ENCODE measurements at places on chromosomes 4 and X. TPM values are rescaled to one million over a fixed set of nuclear protein-coding genes. Genes with fewer than 3 reads are reported as not detected.

The RPS6KA6 gene
- 7.7 TPM for total RNA-seq

The DNAAF6 gene
- not detected for total RNA-seq

The CXCR3 gene
- total RNA-seq, result 1.5 TPM

The SHROOM4 gene
- 5.3 TPM for total RNA-seq

The ADGRL3 gene
- total RNA-seq, result 3.5 TPM

The TACR3 gene
- total RNA-seq, result 0.23 TPM

The NEUROG2 gene
- total RNA-seq, result not detected

The FAM149A gene
- total RNA-seq, result 38.2 TPM

The CCDC120 gene
- 18.8 TPM for total RNA-seq

The CTAG1A gene
- total RNA-seq, result not detected

The BMP15 gene
- total RNA-seq, result not detected

DNA sequence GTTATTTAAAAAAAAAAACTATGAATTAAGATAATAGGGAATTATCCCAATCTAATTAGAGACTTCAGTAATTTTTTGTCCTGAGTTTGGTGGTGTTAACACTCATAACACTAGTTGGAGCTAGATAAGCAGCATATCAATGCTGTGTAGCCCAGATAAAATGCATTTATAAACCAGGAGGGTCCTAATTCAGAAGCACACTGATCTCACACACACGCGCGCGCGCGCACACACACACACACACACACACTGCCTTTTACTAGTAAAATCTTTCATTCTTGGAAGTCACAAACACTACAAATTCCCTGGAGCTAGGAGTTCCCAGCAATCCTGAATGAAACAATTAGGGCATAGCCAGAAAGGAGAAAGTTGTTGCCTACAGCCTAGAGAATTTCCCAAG, 3.2 kb downstream of the UNC5C start:
- DNase-seq, result no peak

GRCh38 chr4:87543835-87544461, 14.8 kb upstream of the SPARCL1 start:
- no peak for DNase-seq

GRCh38 chrX:50978920-50979682, 68.6 kb downstream of the BMP15 start:
- no peak for DNase-seq

- DNase-seq, result no peak
These were observed 56.1 kb upstream of the MSX1 start for GRCh38 chr4:4803216-4803911.

DNA sequence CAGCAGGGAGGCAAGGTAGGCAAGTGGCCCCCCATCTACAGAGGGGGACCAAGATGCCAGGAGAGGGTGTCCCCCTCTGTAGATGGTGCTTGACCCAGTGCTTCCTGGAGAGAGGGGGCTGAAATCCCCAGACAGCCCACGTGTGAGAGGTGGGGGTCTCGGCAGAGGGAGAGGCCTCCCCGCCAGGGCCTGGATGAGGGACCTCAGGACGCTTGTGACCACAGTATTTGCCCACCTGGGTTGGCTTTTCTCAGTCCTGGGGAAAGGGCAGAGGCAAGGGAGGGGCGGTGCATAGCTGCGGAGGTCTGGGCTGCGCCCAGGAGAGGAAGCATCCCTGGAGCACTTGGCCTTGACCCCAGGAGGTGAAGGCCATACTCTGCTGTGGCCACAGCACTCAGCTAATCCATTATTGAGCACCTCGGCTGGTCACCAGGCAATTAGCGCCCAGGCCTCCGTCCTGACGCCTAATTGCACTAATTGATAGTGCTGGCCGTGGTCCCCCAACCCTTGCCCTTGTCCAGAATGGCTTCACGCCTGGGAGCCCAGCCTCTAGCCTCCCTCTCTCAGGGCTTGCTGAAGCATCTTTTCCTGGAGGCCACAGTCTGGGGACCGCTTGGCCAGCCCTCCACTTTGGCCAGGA, 30.7 kb downstream of the HMX1 start:
- DNase-seq, result no peak

DNA sequence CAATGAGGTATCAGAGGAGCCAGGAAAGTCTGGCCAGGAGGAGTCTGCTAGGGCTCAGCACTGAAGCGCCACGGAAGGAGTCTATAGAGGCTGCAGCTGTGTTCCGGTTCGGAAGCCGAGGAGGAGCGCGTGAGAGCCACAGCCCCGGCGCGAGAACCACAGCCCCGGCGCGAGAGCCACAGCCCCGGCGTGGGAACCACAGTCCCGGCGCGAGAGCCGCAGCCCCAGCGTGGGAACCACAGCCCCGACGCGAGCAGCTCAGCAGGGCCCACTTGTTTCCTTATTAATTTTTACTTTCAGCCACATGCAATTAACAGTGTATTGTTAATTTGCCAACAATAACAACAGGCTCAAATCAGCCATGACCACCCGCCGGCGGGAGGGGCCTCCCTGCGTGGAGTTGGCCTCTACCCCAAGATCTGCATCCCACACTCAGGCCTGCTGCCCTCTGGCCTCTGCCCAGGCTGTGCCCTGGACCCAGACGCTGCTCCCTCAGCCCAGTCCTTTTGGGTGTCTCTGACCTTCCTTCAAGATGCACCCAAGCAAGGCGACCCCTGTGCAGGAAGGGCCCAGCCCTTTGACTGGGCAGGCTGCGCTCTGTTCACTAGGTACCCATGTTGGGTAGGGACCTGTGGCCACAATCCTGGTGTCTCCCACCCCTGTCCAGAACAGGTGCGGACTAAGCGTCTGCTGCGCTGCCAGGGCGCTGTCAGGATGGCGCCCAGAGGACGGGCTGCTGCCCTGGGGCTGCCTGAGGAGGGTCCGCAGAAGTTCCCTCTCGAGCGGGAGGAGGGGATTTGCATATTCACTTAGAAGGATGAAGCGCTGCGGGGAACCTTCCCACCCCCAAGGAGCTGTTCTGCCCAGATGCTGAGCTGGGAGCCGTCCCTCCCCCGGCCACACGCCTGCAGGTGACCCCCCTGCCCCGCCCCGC, 113.8 kb downstream of the ADRA2C start:
- DNase-seq, result no peak

DNA sequence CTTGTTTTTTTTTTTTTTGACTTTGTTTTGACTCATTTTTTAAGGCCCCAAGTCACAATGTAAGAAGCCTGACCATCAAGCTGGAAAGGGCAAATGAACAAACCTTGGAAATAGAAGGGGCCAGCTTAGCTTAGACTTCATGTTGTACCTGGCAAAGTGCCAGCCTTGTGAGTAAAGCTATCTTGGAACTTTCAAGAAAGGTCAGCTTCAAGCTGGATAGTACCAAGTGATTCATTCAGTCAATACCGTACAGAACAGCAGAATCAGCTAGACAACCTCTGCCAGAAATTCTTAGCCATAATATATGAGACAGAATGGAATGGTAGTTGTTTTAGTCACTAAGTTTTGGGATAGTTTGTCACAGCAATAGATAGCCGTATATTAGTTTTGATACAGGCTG, 1492.2 kb upstream of the TENM3 start:
- DNase-seq, result no peak

GRCh38 chr4:47561331-47561730, 76.3 kb downstream of the ATP10D start:
- no peak for DNase-seq

GRCh38 chr4:119536572-119537528, 91.8 kb downstream of the PDE5A start:
- DNase-seq, result no peak

- DNase-seq, result no peak
These were observed 100.6 kb downstream of the NHS start for GRCh38 chrX:17475449-17476217.

GRCh38 chrX:21661316-21661715, 3.2 kb upstream of the KLHL34 start:
- no peak for DNase-seq

DNA sequence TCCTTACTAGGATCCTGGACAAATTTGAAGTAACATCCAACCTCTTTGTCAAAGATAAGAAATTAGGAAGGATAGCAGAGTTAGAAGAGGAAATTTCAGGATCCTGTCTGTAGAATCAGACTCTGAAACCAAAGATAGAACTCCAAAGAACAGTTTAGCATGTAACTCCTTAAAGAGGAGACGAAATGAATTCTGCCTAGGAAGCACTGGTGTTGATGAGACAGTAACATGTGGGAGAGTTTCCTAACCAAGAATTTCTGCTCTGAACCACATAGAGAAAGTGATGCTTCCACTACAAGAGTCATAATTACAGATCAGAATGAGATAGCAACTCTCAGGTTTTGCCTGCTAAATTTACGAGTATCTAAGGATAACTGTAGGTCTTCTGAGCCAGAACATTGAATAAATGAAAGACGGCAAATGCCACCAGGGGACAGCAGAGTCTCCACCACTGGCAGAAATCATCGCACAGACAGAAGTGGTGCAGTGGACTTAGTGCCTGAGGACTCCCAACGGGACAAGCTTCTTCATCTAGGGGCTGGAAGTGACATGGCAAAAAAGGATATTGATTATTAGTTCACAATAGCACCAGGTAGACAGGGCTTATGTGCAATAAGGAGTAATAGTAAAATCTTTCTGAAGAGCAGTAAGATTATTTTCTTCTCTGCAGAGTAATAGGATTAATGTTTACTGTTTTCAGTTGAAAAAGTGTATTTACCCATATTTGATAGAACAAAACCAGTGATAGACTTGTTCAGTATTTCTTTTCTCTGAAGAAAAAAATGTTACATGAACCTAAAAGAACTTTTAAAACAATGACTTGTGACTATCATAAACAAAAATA, 6.7 kb upstream of the PPID start:
- peak; percentile 73 for DNase-seq

GRCh38 chrX:39288592-39288991, 487.3 kb downstream of the MID1IP1 start:
- no peak for DNase-seq

- no peak for DNase-seq
These were observed 28.0 kb upstream of the ATP6AP2 start for GRCh38 chrX:40552768-40553167.

- DNase-seq, result no peak
These were observed 44.9 kb downstream of the STAP1 start for GRCh38 chr4:67603310-67604028.

- no peak for DNase-seq
These were observed 14.3 kb downstream of the SMARCAD1 start for GRCh38 chr4:94221916-94222315.

GRCh38 chr4:168374772-168375523, 56.4 kb upstream of the DDX60 start:
- DNase-seq, result no peak

DNA sequence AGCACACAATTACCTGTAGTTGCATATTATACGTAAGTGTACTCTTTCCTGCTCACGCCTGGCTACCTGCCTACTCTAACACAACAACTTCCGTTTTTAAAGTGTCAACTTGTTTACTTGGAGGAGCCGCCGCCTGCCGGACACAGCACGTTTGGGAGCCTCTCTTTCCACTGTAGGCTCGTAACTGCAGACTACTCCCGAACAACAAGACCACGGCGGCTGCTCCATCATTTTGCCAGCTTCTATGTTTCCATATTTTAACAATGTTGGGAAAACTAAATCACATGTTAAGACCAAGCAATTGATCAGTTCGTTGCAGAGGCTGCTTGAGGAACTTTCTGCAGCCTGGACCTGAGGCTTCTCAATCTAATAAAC, 841 bp downstream of the MTNR1A start:
- peak; percentile 40 for DNase-seq

DNA sequence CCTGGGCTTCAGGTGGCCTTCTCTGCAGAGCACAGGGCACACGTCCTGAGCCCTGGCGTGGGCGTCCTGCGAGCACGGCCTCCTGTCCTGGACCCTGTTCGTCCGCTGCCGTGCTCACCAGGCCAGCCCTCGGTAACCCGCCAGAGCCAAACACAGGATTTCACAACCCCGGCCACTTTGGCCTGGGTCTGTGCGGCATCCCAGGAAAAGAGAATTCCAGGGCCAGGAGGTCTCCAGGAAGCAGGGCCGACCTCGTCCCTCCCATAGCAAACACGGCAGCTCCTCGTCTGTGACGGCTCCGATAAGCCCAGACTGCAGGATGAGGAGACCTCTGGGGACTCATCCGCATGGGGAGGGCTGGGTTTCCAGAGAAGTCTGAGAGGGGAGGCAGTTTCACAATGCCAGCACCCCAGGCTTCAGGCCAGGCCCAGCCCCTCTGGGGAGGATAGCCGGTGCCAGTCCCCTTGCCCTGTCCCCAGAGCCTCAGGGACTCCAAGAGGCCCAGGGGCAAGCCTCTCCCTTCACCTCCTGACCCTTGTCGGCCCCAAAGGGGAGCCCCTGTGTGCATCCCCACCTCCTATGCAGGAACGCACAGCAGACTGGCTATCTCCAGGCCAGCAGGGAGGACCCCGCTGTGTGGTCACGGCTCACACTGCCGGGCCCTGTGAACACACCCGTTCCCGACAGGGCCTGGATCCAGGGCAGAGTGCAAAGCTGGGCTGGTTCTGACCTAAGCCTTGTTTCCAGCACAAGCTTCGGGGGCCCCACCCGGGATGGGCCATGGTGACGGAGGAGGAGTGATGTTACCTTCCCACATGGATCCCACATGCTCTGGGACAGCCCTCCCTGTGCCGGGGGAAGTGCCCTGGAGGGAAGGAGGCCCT, 22.3 kb upstream of the HTRA3 start:
- no peak for DNase-seq

- DNase-seq, result no peak
These were observed at the start of gene CCNQ for GRCh38 chrX:153598541-153599191. Gene CCNQ (minus strand): TSS chrX:153599139. CDS start chrX:153599073, 66 bp downstream.

DNA sequence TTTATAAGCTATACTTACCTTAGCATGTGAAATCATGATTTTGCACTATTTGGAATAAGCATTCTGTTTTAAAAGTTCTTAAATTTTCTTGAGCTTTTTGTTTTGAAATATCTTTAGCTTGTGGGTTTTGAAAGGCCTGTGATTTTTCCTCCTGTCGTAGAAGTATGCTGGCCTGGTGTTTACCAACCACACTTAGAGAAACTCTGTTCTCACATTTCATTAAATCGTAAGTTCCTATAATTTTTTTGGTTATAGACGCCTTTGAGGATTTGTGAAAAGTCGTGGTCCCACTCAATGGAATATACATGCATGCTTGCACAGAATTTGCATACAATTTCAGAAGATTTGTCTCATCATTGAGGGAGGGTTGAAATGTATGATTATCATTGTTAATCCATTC, 63.6 kb downstream of the PDLIM5 start:
- DNase-seq, result no peak

DNA sequence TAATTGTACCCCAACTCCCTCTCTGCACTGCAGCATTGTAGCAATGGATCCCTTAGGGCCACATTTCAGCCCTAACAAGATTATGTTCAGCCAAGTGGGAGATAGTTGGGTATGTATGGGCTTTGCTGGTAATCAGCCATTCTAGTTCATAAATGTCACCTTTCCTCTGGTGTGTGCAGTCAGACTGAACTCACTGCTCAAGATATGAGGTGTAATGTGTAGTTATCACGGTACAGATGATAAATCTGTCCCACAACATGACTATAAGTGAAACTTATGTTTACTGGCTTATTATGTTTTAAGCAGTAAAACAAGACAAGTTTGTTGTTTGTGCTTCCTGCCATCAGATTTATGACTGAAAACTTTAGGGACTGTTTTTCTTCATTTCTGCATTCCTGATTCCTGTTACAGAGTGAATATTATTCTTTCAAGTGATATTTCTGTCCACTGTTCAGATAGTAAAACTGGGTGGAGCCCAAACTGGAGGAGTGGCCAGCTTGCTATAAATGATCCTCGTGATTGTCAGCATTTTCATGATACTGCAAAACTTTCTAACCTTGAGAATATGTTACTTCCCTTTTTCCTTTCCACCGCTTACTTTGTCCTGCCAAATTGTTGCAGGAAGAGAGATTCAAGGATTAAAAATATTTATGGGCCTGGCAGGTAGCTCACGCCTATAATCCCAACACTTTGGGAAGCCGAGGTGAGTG, 44.9 kb downstream of the ANAPC4 start:
- no peak for DNase-seq

- no peak for DNase-seq
These were observed 338 bp upstream of the KLHL2 start for GRCh38 chr4:165207016-165207430.

Measured in mucosa of gallbladder (tissue), 1 donor.